ENCODE measurements at places on chromosomes 11 and 22.

GRCh38 chr11:76661834-76662434 lies 8.6 kb downstream of the LRRC32 start:
- peak; percentile 32 for DNase-seq

DNA sequence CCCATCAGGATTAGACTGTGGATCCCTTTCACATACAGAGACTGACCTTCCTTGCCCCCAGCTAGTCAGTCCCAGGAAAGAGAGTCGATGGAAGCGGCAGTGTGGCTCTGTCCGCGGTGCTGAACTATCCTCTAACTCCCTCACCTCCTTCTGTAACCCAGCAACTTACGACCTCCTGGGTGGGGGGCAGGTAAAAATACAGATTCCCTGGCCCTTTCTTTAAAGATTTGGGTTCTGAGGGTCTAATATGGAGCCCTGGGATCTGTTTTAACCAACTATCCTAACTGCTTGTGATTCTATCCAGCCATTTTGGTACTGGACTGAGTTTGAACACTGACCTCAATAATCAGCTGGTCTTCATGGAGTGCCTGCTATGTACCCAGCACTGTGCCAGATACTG lies 23.2 kb downstream of the MFNG start:
- no peak for DNase-seq

GRCh38 chr11:3642071-3642951 lies 519 bp upstream of the ART5 start:
- DNase-seq, result peak; percentile 70

GRCh38 chr22:49500942-49501395 lies 326.7 kb downstream of the BRD1 start:
- DNase-seq, result no peak

GRCh38 chr11:59918480-59918879 lies 19.8 kb upstream of the OOSP1 start:
- DNase-seq, result peak; percentile 43

GRCh38 chr11:5548440-5548839 lies at the start of gene OR52H1:
Gene OR52H1, minus strand, starts transcription at chr11:5548540. Its CDS starts 3,035 bp downstream, at chr11:5545505.
- DNase-seq, result no peak
